ENCODE measurements at places on chromosomes 1 and 21. TPM values are rescaled to one million over a fixed set of nuclear protein-coding genes. Genes with fewer than 3 reads are reported as not detected.

Gene MX2
- polyA plus RNA-seq, result 0.05 TPM

Gene C4BPA
- 0.92 TPM for polyA plus RNA-seq

Gene CCDC185
- polyA plus RNA-seq, result not detected

Gene BARHL2
- not detected for polyA plus RNA-seq

Gene H3-3A
- 534 TPM for polyA plus RNA-seq

Gene MACF1
- polyA plus RNA-seq, result 41.9 TPM

Gene ADGRL2
- polyA plus RNA-seq, result 10.8 TPM

Gene DNALI1
- polyA plus RNA-seq, result not detected

Gene PER3
- 1.6 TPM for polyA plus RNA-seq

Gene ADORA3
- polyA plus RNA-seq, result not detected

Gene JAM2
- not detected for polyA plus RNA-seq

Gene SERPINC1
- 0.05 TPM for polyA plus RNA-seq

Gene ZFYVE9
- 6.9 TPM for polyA plus RNA-seq

Gene RNASEL
- polyA plus RNA-seq, result 1.7 TPM

Gene COL9A2
- 0.32 TPM for polyA plus RNA-seq

Gene FASLG
- 0.04 TPM for polyA plus RNA-seq

Gene MPZ
- polyA plus RNA-seq, result 0.17 TPM

Gene TMEM54
- polyA plus RNA-seq, result 31.8 TPM

Gene TAL1
- polyA plus RNA-seq, result not detected

Gene GPR52
- not detected for polyA plus RNA-seq

Gene CAPN8
- polyA plus RNA-seq, result 0.39 TPM

Gene ASB17
- not detected for polyA plus RNA-seq

Gene ORC1
- 18.9 TPM for polyA plus RNA-seq

Gene PRAMEF6
- polyA plus RNA-seq, result not detected

Gene S100A16
- polyA plus RNA-seq, result 290 TPM

Gene KRTAP21-3
- polyA plus RNA-seq, result not detected

Gene NBPF4
- polyA plus RNA-seq, result 0.25 TPM

Gene QSOX1
- 41.5 TPM for polyA plus RNA-seq

Gene HUNK
- 0.63 TPM for polyA plus RNA-seq

Gene OR2T29
- not detected for polyA plus RNA-seq

Gene CYB5RL
- 4.0 TPM for polyA plus RNA-seq

Gene KLF17
- polyA plus RNA-seq, result 0.41 TPM

Gene SPATA1
- 0.49 TPM for polyA plus RNA-seq

Gene OR2L2
- polyA plus RNA-seq, result not detected

Gene HSPB7
- polyA plus RNA-seq, result not detected

Gene HRNR
- not detected for polyA plus RNA-seq

Gene AMY1C
- polyA plus RNA-seq, result not detected

Gene TSPEAR
- not detected for polyA plus RNA-seq

Gene SMIM11
- polyA plus RNA-seq, result 11.4 TPM

Gene PIGR
- polyA plus RNA-seq, result not detected

Gene LMOD1
- not detected for polyA plus RNA-seq

Gene LRRC38
- polyA plus RNA-seq, result not detected

Gene DMBX1
- 1.7 TPM for polyA plus RNA-seq

Gene C1QC
- not detected for polyA plus RNA-seq

Gene HOOK1
- 0.45 TPM for polyA plus RNA-seq

Gene FAM163A
- polyA plus RNA-seq, result not detected

Gene PRELP
- polyA plus RNA-seq, result not detected

Gene ANGPTL1
- polyA plus RNA-seq, result not detected

Gene ANKRD45
- 0.18 TPM for polyA plus RNA-seq

Gene HES3
- polyA plus RNA-seq, result not detected

Measured in A549 (cell line).